ENCODE measurements at places on chromosomes 12 and 14.

DNA sequence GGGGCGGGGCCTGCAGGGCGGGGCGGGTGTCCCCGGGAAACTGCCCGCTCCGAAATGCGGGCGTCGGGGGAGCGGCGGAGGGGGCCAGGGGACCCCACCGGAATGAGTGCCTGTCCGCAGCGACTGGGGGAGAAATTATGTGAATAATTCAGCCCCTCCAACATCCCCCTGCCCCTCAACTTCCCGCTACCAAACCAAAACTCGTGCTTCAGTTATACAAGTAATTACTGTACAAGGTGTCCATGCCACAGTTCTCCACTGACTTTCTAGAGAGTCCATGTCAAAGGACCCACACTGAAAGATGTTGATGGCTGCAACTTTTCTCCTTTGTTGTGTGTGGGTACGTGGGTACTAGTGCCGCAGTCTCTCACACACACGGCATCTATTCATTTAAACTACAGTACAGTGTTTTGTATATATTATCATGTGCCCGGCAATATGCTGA lies 414 bp upstream of the CDK17 start:
- peak overlapping the region; percentile 100 for H3K27ac ChIP-seq
- H3K4me1 ChIP-seq, result peaks cover 3% of the 10 kb centered on the region
- DNase-seq, result no peak
- no peaks in the 10 kb centered on the region for H3K36me3 ChIP-seq
- no peaks in the 10 kb centered on the region for H3K27me3 ChIP-seq

GRCh38 chr14:22432348-22432976 lies 156.6 kb downstream of the DAD1 start:
- H3K4me1 ChIP-seq, result peaks cover 8% of the 10 kb centered on the region
- H3K27me3 ChIP-seq, result no peaks in the 10 kb centered on the region
- DNase-seq, result no peak

- H3K4me1 ChIP-seq, result no peaks in the 10 kb centered on the region
- no peaks in the 10 kb centered on the region for H3K36me3 ChIP-seq
Observed at GRCh38 chr14:33315721-33316120, 377.0 kb downstream of the NPAS3 start.

- H3K4me3 ChIP-seq, result no peak overlapping the region
- H3K27ac ChIP-seq, result peak overlapping the region; percentile 27
- no peak for DNase-seq
- no peaks in the 10 kb centered on the region for H3K36me3 ChIP-seq
Observed at GRCh38 chr14:99808515-99808914, 15.3 kb downstream of the EML1 start.

DNA sequence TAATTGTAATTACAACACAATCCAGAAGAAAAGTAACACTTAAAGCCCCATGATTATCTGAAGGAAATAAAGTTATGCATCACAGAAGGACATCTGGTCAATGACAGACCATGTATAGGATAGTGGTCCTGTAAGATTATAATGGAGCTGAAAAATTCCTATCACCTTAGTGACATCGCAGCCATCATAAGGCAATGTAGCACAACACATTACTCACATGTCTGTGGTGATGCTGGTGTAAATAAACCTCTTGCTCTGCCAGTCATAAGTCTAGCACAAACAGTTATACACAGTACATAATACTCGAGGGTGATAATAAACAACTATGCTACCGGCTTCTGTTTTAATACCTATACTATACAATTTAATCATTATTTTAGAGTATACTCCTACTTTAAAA lies 11.2 kb downstream of the ATG2B start:
- H3K27me3 ChIP-seq, result no peaks in the 10 kb centered on the region
- no peaks in the 10 kb centered on the region for H3K36me3 ChIP-seq
- no peak overlapping the region for H3K27ac ChIP-seq
- H3K4me3 ChIP-seq, result no peak overlapping the region
- no peaks in the 10 kb centered on the region for H3K4me1 ChIP-seq

DNA sequence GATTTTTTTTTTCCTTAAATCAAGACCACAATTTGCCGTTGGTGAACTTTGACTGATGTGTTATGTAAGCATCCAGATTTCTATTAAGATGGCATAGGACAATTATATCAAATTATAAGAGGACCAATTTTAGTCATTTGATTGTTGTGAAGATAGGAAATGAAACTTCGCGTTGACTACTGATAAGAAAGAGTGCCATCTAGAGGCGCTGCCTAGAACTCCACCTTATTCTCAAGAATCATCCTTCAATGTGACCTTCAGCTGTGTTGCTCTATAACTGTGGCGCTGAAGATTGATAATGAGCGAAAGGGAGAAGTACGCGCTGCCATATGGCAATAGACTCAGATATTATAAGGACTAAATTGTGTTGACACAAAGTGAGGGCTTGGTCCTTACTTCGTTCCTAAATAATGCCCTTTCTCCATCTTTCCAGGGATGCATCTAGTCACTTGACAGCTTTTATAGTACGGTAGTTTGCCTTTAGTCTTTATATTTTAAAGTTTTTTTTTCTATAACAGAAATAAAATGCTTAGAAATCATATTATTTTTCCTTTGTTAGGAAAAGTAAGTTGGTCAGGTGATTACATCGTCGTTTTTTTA lies 350.8 kb upstream of the STXBP6 start:
- peak; percentile 22 for DNase-seq
- H3K4me3 ChIP-seq, result no peak overlapping the region
- H3K36me3 ChIP-seq, result no peaks in the 10 kb centered on the region
- H3K27me3 ChIP-seq, result no peaks in the 10 kb centered on the region

GRCh38 chr14:75428230-75429104 lies 645 bp downstream of the JDP2 start:
- H3K36me3 ChIP-seq, result no peaks in the 10 kb centered on the region
- peak overlapping the region; percentile 94 for H3K27ac ChIP-seq
- H3K4me3 ChIP-seq, result peak overlapping the region; percentile 77
- peaks cover 12% of the 10 kb centered on the region for H3K4me1 ChIP-seq

GRCh38 chr12:131353376-131353775 lies 357.5 kb upstream of the SFSWAP start:
- no peak for DNase-seq
- H3K4me1 ChIP-seq, result no peaks in the 10 kb centered on the region

DNA sequence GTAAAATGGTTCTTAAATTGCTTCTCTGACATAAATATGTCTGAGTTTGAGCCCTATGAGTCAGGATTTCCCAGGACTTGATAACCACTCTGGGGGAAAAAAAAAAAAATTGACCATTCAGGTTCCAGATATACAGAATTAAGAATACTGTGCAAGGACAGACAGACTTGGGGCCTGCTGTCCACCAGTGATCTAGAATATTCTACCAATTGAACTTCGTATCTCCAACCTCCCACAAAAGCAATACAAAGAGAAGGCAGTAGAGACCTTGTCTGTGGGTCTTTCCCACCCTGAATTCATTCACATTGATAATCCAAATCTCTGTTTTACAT lies 4.1 kb downstream of the SINHCAF start:
- peaks cover 3% of the 10 kb centered on the region for H3K4me1 ChIP-seq
- H3K36me3 ChIP-seq, result no peaks in the 10 kb centered on the region
- no peak overlapping the region for H3K4me3 ChIP-seq
- no peak for DNase-seq
- H3K27me3 ChIP-seq, result no peaks in the 10 kb centered on the region

GRCh38 chr14:68363466-68363842 lies 429.4 kb downstream of the ZFP36L1 start:
- no peak overlapping the region for H3K4me3 ChIP-seq
- no peaks in the 10 kb centered on the region for H3K27me3 ChIP-seq
- no peaks in the 10 kb centered on the region for H3K36me3 ChIP-seq
- no peak for DNase-seq
- no peaks in the 10 kb centered on the region for H3K4me1 ChIP-seq
- H3K27ac ChIP-seq, result peak overlapping the region; percentile 83

DNA sequence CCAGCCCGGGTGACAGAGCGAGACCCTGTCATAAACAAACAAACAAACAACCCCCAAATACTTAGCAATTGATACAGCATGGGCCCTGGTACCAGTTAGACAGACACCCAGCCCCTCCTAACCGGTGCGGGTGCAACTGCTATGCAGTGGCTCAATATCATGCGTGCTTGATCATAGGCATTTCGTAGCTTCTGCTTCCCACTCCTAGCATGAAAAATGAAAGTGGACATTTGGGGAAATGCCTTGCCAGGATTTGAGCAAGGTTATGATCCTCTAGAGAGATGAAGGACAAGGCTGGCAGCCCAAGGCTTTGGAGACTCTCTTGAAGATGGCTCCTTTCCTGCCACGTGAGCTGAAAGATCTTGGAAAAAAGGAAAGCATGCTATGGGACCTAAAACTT lies 13.7 kb downstream of the FGF6 start:
- no peak for DNase-seq
- H3K4me1 ChIP-seq, result no peaks in the 10 kb centered on the region
- H3K27ac ChIP-seq, result no peak overlapping the region
- no peaks in the 10 kb centered on the region for H3K36me3 ChIP-seq
- H3K27me3 ChIP-seq, result no peaks in the 10 kb centered on the region
- no peak overlapping the region for H3K4me3 ChIP-seq

DNA sequence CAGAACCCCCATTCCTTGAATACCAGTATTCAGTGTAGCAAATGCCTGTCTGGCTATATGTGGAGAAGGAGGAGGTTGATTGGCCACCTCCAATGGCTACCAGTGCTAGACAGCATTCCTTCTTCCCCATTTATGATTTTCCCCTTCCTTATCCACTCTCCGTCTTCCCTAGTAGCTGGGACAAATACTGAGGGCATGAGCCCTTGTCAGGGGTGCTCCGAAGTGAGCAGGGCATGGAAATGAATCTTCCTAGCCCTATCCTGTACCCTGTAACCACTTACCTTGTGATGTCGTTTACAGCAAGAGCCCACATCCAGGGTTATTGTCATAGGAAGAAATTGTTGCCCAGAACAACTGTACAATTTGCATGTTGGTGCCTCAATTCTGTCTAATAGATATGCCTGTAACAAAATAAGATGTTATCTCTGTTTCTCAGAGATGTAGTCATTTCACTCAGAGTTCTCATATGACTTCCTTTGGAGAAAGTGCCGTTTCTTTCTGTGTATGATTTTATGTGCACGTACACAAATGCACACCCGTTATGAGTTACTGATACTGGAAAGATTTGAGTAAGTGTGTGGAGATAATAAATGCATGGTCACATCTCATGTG lies 423.7 kb downstream of the EGLN3 start:
- no peaks in the 10 kb centered on the region for H3K27me3 ChIP-seq
- H3K27ac ChIP-seq, result no peak overlapping the region
- H3K36me3 ChIP-seq, result no peaks in the 10 kb centered on the region
- H3K4me3 ChIP-seq, result no peak overlapping the region

DNA sequence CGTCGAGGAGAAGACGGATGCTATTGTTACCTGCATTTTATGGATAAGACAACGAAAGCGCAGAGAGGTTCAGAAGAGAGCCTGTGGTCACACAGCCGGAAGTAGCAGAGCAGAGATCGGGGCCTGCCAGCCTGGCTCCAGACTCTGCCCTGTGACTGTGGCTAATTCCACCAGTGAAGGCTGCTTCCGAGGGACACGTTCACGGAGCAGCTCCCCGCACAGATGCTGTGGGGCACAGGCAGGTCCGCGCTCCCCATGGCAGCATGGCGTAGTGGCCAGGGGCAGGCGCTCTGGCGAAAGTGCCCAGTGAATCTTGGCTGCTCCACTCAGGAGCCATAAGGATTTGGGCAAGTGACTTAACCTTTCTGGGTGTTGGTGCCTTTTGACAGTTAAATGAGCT lies 9.8 kb downstream of the RIMBP2 start:
- H3K27me3 ChIP-seq, result peaks cover 3% of the 10 kb centered on the region
- no peak overlapping the region for H3K4me3 ChIP-seq
- H3K36me3 ChIP-seq, result no peaks in the 10 kb centered on the region
- H3K27ac ChIP-seq, result no peak overlapping the region

DNA sequence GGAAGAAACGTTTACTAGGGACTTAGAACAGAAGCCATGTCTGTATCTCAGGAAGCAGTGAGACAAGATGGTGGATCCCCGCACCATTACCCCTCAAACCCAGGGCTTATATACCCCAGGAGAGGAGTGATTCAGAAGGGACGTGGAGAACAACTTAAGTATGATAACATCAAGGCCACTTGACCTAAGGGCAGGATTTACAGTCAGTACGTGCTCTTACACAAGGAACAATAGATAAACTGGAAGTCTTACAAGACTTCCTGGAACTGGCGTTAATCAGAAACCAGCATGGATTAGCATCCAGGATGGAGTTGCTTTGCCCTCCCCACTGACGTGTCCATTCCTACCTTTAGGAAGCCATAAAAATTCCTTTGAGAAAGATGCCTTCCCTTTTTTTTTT lies 8.6 kb upstream of the ETFBKMT start:
- no peaks in the 10 kb centered on the region for H3K4me1 ChIP-seq
- peak overlapping the region; percentile 50 for H3K27ac ChIP-seq
- H3K36me3 ChIP-seq, result no peaks in the 10 kb centered on the region
- no peak for DNase-seq
- no peaks in the 10 kb centered on the region for H3K27me3 ChIP-seq
- H3K4me3 ChIP-seq, result peak overlapping the region; percentile 56

DNA sequence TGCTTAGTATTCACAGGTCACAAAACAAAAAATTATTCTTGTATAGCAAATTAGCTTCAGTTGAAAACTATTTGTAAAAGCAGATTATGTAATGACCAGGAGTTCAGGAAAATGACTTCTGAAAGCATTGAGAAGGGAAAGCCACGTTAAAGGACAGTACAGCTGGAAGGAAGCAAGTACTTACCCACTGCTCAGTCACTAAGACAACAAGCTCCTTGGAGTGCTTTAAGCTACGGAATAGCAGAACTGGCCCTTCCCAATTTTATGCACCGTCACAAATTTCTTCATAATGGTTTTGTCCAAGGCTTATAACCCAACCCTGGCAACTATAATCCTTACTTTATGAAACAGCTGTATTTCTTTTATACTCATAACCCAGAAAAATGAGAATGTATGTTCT lies 13.0 kb upstream of the SNAPC1 start:
- H3K4me3 ChIP-seq, result no peak overlapping the region
- H3K4me1 ChIP-seq, result no peaks in the 10 kb centered on the region
- DNase-seq, result no peak
- H3K27ac ChIP-seq, result no peak overlapping the region
- no peaks in the 10 kb centered on the region for H3K36me3 ChIP-seq

- H3K4me1 ChIP-seq, result no peaks in the 10 kb centered on the region
- no peak overlapping the region for H3K27ac ChIP-seq
- H3K27me3 ChIP-seq, result no peaks in the 10 kb centered on the region
Observed at GRCh38 chr12:116106870-116107269, 170.6 kb downstream of the MED13L start.

DNA sequence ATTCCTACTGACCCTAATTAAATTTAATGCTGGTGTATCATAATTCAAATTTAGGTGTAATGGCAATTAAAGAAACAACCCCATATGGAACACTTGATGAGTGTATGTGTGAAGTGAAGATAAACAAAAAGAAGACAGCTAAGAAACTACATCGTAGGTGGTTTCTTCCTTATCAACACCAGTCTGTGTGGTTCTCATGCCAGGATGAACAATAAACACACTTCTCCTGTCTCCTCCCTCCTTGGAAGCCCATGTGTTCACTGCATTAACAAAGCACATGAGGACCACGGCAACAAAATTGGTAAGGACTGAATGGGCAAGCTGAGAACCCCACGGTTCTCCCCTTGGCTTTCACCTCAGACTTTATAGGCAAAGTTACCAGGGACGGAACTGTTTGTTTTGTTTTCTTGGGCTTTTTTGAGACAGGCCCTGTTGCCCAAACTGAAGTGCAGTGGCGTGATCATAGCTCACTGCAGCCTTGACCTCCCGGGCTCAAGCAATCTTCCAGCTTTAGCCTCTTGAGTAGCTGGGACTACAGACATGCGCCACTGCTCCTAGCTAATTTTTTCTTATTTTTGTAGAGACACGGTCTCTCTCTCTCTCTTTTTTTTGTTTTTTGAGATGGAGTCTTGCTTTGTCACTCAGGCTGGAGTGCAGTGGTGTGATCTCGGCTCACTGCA lies 71.0 kb downstream of the TRAFD1 start:
- H3K27me3 ChIP-seq, result no peaks in the 10 kb centered on the region
- no peak overlapping the region for H3K4me3 ChIP-seq
- no peak for DNase-seq
- H3K36me3 ChIP-seq, result no peaks in the 10 kb centered on the region
- H3K27ac ChIP-seq, result no peak overlapping the region
